WTC11 (cell line): ENCODE measurements at places on chromosomes 12 and 14. TPM values are rescaled to one million over a fixed set of nuclear protein-coding genes. Genes with fewer than 3 reads are reported as not detected.

The PPFIA2 gene
- 0.92 to 1.8 TPM (median 1.1 TPM) in 3 replicates for total RNA-seq

DNA sequence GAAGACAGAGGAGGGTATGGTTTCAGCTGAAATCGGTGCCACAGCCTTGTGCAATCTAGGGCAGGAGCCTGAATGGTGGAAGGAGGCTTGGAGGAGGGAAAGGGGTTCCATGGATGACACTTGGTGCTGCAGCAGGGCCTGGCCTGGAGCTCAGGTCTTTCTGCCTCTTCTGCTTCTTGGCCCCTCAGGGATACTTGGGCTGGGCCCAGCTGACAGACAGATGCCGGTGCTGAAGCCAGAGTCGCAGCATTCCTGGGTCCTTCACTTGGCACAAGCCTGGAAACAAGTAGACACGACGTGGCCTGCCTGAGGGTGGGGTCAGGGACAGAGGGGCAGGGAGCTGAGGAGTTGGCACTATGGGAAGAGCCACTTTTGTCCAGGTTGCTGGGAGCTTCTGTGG lies 4.4 kb upstream of the PLEKHD1 start:
- no peak overlapping the region for H3K27ac ChIP-seq
- no peak for DNase-seq
- peaks cover 6% of the 10 kb centered on the region for H3K4me1 ChIP-seq
- H3K4me3 ChIP-seq = no peak overlapping the region
- H3K27me3 ChIP-seq = peaks cover 38% of the 10 kb centered on the region
- no peaks in the 10 kb centered on the region for H3K36me3 ChIP-seq

- H3K27ac ChIP-seq = no peak overlapping the region
- H3K27me3 ChIP-seq = no peaks in the 10 kb centered on the region
- H3K4me3 ChIP-seq = no peak overlapping the region
- peaks cover 30% of the 10 kb centered on the region for H3K4me1 ChIP-seq
- no peak for DNase-seq
Measured at GRCh38 chr12:89950421-89950820, 241.8 kb upstream of the ATP2B1 start.

DNA sequence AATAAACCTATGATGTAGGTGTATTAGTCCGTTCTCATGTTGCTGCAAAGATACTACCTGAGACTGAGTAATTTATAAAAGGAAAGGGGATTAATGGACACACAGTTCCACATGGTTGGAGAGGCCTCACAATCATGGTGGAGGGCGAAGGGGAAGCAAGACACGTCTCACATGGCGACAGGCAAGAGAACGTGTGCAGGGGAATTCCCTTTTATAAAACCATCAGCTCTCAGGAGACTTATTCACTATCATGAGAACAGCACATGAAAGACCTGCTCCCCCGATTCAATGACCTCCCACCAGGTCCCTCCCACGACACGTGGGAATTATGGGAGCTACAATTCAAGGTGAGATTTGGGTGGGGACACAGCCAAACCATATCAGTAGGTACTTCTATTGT lies 58.7 kb upstream of the DICER1 start:
- H3K27me3 ChIP-seq = peaks cover 46% of the 10 kb centered on the region
- peaks cover 38% of the 10 kb centered on the region for H3K4me1 ChIP-seq
- no peak for DNase-seq
- no peak overlapping the region for H3K27ac ChIP-seq

The LMO3 gene
- 22.2 to 29.8 TPM (median 23.3 TPM) in 3 replicates for total RNA-seq

The RFX4 gene
- total RNA-seq = 0.14 to 0.26 TPM in 2 of 3 replicates, not detected in the other

- DNase-seq = no peak
- no peak overlapping the region for H3K4me3 ChIP-seq
- H3K4me1 ChIP-seq = peaks cover 15% of the 10 kb centered on the region
- no peak overlapping the region for H3K27ac ChIP-seq
- H3K27me3 ChIP-seq = peaks cover 58% of the 10 kb centered on the region
Measured at GRCh38 chr12:132390287-132391076, 61.1 kb upstream of the GALNT9 start.

The RBM23 gene
- total RNA-seq = 42.4 to 49.4 TPM (median 47.4 TPM) in 3 replicates

- no peak overlapping the region for H3K4me3 ChIP-seq
- DNase-seq = no peak
- peaks cover 12% of the 10 kb centered on the region for H3K4me1 ChIP-seq
- H3K36me3 ChIP-seq = no peaks in the 10 kb centered on the region
- no peak overlapping the region for H3K27ac ChIP-seq
Measured at GRCh38 chr12:67391034-67391433, 121.9 kb downstream of the CAND1 start.

DNA sequence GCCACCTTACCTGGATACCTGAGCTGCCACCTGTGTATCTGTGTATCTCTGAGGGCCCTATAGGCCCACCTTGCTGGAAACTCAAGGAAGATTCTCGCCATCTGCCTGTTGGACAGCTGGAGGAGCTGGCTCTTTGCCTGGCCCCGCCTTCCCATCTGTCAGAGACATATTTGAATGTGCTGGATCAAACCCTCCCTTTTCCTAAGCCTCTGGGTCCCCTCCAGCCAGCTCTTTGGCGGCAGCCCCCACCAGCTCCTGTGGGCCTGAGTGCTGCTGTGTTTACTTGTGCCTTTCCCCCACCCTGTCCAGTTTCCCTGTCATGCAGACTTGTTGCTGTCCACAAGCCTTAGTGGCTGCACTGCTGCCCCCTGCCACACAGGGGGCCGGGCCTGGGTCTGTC lies 55.9 kb upstream of the SRSF5 start:
- no peak overlapping the region for H3K4me3 ChIP-seq
- H3K4me1 ChIP-seq = peaks cover 65% of the 10 kb centered on the region
- H3K36me3 ChIP-seq = no peaks in the 10 kb centered on the region
- H3K27ac ChIP-seq = peak overlapping the region; percentile 78

The AHNAK2 gene
- 3.3 to 3.5 TPM (median 3.4 TPM) in 3 replicates for total RNA-seq

The ERP27 gene
- total RNA-seq = 0.09 to 0.14 TPM in 2 of 3 replicates, not detected in the other

GRCh38 chr12:89528434-89528833 lies 2.6 kb upstream of the POC1B start:
- DNase-seq = no peak
- no peak overlapping the region for H3K27ac ChIP-seq
- H3K27me3 ChIP-seq = no peaks in the 10 kb centered on the region
- no peak overlapping the region for H3K4me3 ChIP-seq

DNA sequence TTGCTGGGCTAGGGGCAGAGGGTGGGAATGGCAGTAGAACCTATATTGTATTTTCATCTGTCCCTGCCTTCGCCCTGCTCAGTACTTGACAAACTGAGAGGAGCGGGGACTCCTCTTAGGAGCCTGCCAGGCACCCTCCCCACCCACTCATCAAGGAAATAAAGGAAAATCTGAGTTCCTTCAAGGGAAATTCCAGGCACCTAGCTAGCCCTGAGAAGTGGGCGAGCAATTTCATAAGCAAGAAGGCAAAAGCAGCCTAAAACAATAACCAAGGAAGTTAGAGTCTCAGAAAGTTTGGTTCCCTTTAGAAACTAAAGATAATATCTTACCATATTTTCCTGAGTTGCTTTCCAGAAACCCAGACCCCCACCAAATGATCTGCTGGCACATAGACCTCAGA lies 10.6 kb upstream of the PLEKHD1 start:
- no peak overlapping the region for H3K4me3 ChIP-seq
- peaks cover 3% of the 10 kb centered on the region; the same call in 1 of the 2 replicates for H3K27me3 ChIP-seq
- no peak for DNase-seq
- H3K4me1 ChIP-seq = no peaks in the 10 kb centered on the region
- H3K27ac ChIP-seq = no peak overlapping the region

GRCh38 chr14:68688872-68689371 lies 103.9 kb downstream of the ZFP36L1 start:
- H3K4me1 ChIP-seq = peaks cover 46% of the 10 kb centered on the region
- no peak for DNase-seq
- H3K27ac ChIP-seq = no peak overlapping the region
- no peaks in the 10 kb centered on the region for H3K36me3 ChIP-seq
- 0 out of 2 replicates have a peak overlapping the region, but pooled peaks have one; percentile 14 for H3K4me3 ChIP-seq

GRCh38 chr12:52604859-52605258 lies 3.6 kb upstream of the KRT72 start:
- no peak overlapping the region for H3K4me3 ChIP-seq
- no peak overlapping the region for H3K27ac ChIP-seq
- H3K4me1 ChIP-seq = no peaks in the 10 kb centered on the region
- H3K27me3 ChIP-seq = peaks cover 29% of the 10 kb centered on the region

- peaks cover 52% of the 10 kb centered on the region for H3K36me3 ChIP-seq
- no peaks in the 10 kb centered on the region for H3K4me1 ChIP-seq
- no peak within 1 kb of the TSS for H3K4me3 ChIP-seq
- no peak within 1 kb of the TSS for H3K27ac ChIP-seq
- peaks cover 19% of the 10 kb centered on the region for H3K27me3 ChIP-seq
Measured at GRCh38 chr14:70534904-70535303, at the start of gene ADAM20. Gene ADAM20, minus strand, starts transcription at chr14:70535004. Its CDS starts 10,247 bp downstream, at chr14:70524757.

- no peak for DNase-seq
- no peaks in the 10 kb centered on the region for H3K27me3 ChIP-seq
- H3K4me1 ChIP-seq = peaks cover 12% of the 10 kb centered on the region
- H3K36me3 ChIP-seq = no peaks in the 10 kb centered on the region
- no peak overlapping the region for H3K4me3 ChIP-seq
Measured at GRCh38 chr12:96237465-96238077, 43.4 kb downstream of the ELK3 start.

The PRB2 gene
- total RNA-seq = not detected in 3 replicates

- peaks cover 35% of the 10 kb centered on the region for H3K36me3 ChIP-seq
- no peak overlapping the region for H3K4me3 ChIP-seq
- H3K27me3 ChIP-seq = no peaks in the 10 kb centered on the region
- no peak overlapping the region for H3K27ac ChIP-seq
- H3K4me1 ChIP-seq = no peaks in the 10 kb centered on the region; the same call in 1 of the 2 replicates
Measured at GRCh38 chr14:102335163-102335562, 15.6 kb downstream of the ZNF839 start.

The TAS2R10 gene
- total RNA-seq = not detected in 3 replicates

GRCh38 chr12:131713349-131713748 lies 2.5 kb downstream of the SFSWAP start:
- no peak overlapping the region for H3K27ac ChIP-seq
- DNase-seq = no peak
- peak overlapping the region; percentile 50 for H3K4me3 ChIP-seq
- H3K4me1 ChIP-seq = peaks cover 23% of the 10 kb centered on the region
